ENCODE measurements at places on chromosomes 12 and 14.

DNA sequence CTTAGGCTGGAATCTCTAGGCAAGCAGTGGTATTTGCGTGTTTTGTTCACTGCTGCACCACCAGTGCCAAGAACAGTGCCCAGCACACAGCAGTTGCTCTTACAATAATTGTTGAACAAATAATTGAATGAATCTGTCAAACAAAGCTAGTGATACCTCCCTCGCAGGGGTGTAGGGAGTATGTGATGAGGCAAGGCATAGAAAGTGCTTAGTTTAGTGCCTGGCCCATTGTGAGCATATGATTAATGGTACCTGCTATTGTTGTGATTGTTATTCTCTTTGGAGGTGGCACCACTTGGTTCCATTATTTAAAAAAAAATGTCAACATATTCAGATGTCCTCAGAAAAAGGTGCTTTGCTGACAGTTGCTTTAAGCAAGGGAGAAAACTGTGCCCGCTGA is 210.1 kb upstream of the TBX3 start:
- no peak for DNase-seq

DNA sequence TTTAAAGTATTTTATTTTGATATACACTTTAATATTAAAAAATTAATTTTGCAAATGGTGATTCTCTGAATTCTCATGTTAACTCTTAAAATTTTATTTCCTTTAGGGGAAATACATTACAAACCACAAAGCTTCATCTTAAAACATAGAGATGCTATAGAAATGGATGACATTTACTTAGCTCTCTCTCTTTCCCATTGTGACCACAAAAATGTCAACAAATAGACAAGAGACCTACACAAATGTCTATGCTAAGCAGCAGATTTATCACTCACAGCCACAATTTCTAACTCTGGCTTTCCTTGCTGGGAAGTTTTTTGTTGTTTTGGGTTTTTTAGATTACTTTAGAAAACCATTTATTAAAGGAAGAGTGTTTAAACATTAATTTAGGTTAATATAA is 19.9 kb upstream of the PHC1 start:
- DNase-seq = no peak

- no peak for DNase-seq
Measured at GRCh38 chr12:49974231-49974675, 1.5 kb downstream of the AQP6 start.

GRCh38 chr12:11687528-11687927 is 38.1 kb downstream of the ETV6 start:
- no peak for DNase-seq

DNA sequence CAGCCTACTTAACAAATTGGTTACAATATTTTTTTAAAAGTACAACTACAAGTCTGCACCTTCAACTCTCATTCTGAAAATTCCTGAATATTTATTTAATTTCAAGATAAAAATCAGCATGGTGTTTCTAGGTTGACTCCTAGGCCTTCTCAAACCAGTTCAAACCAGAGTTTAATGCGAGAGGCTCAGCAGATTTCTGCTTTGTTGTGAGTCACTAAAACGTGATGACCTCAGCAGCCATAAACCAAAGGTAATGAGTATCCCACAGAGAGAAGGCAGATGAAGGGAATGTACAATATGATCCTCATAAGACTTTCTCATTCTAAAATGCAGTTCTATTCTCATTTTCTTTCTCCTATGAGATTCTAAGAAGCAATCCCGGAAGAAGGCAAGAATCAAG is 1.5 kb downstream of the PRDM4 start:
- no peak for DNase-seq

- no peak for DNase-seq
Measured at GRCh38 chr14:70032447-70032846, 153.2 kb downstream of the SMOC1 start.

GRCh38 chr12:100661300-100661951 is 87.9 kb downstream of the GAS2L3 start:
- no peak for DNase-seq

GRCh38 chr12:117878605-117879004 is 90.2 kb downstream of the KSR2 start:
- DNase-seq = no peak

- no peak for DNase-seq
Measured at GRCh38 chr14:78016532-78016931, 153.6 kb upstream of the NRXN3 start.

GRCh38 chr14:60226298-60226697 is 22.7 kb upstream of the PPM1A start:
- no peak for DNase-seq

DNA sequence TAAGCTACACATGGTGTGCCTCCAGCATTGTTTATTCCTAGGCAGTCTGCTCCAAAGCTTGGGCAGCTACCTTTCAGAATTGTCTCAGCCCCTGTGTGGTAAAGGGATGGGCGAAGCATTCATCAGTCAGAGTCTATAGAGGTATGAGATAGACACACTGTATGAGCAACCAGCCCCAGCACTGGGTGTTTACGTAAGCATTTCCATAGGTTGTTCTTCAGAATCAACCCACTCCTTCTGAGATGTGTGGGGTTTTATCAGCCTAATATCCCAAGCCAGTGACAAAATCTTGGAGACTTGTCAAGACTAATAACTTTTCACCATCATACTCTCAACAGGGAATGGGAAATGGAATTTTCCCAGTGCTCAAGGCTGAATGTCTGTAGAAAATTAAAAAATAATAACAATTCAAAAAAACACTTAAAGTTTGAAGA is 98.2 kb downstream of the BTG1 start:
- DNase-seq = no peak
